Activated naive CD4-positive, alpha-beta T cell (primary cell): ENCODE measurements at places on chromosomes 12 and 14.

GRCh38 chr12:111444314-111444924 is 38.7 kb downstream of the SH2B3 start:
- no peak for DNase-seq

GRCh38 chr14:101459551-101459900 is 101.8 kb upstream of the DIO3 start:
- no peak for DNase-seq

GRCh38 chr12:40688085-40688725 is 4.0 kb upstream of the CNTN1 start:
- DNase-seq, result no peak

DNA sequence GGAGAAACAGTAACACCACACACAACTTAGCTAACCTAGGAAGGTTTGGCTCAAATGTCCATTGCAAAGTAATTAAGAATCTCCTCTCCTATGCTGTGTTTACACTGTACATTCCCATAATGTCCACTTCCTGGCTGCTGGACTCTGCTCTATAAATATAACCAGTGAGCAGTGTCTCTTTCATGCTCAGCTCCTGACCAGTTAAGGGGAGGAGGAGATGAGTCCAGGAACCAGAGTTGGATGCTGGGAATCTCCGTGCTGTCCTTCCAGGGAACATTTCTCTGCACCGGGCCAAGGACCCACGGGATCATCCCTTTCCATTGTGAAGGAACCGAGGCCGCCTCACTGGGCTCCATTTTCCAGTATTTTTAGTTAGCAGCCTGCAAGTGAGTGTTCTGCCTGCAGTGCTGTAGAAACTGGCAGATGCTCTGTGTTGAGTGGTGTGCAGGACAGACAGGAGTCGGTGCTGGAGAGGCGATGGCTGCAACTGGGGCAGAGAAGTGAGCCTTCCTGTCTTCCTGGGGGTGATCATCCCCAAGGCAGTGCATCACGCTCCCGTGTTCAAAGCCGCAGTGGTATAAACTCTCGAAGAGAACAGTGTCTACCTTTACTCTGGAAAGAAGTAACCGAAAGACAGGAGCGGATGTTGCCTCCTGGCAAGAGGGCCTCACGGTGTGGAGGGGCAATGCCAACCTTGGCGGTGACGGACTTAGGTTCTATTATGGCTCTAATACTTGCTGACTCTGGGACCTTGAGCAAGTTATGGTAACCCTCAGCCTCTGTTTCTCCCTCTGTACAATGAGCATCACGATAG is 195.5 kb downstream of the CACNA1C start:
- DNase-seq, result no peak

- no peak for DNase-seq
These were observed 52.2 kb downstream of the ST8SIA1 start for GRCh38 chr12:22282283-22282682.

GRCh38 chr12:85405781-85406522 is 125.9 kb downstream of the ALX1 start:
- DNase-seq, result no peak

DNA sequence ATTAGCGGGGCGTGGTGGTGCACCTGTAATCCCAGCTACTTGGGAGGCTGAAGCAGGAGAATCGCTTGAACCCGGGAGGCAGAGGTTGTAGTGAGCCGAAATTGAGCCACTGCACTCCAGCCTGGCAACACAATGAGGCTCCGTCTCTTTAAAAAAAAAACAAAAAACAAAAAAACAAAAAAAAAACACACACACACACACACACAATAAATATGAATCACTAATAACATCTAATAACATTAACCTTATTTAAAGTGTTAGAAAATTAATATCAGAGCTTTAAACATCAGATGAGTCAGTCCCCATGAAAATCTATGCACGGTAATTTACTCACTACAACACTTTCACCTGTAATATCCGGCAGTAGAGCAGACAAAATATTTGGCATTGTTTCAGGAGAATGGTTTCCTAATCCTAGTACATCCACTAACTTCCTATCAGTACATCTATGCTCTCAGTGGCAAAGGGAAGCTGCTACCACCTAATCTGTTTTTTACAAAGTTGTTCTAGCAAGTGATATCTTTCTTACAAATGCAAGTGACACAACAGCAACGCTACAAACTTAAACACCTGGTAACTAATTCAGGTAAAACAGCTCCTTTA is 36.2 kb downstream of the MED13L start:
- no peak for DNase-seq

DNA sequence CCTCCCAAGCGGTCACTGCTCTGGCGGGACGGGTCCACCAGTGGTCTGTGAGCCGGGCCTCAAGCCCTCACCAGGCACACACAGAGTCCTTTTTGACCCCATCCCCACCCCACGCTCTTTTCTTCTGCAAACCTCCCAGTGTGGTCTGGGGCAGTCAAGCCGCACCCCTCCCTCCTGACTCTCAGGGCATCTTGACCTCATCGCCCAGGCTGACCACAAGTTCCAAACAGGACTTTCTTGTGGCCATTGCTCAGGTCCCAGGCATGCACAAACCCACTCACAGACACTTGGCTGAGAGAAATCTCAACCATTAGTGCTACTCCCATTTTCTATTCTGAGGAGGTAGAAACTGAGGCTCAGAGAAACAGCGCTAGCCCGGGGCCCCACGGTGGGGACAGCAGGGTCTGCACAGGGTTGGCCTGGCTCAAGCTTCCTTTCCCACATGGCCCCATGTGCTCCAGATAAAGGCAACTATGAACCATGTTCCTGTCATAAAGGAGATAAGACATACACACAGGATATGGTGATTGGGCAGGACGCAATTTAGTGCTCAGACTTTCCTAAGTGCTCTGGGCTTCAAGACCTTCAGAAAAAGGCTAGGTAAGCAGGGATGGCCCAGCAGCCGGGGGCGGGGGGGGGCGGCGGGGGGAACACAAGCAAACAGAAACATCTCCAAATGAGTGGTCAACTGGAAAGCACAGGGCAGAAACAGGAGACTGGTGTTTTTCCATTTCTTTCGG is 69.6 kb downstream of the ITPK1 start:
- DNase-seq, result no peak

DNA sequence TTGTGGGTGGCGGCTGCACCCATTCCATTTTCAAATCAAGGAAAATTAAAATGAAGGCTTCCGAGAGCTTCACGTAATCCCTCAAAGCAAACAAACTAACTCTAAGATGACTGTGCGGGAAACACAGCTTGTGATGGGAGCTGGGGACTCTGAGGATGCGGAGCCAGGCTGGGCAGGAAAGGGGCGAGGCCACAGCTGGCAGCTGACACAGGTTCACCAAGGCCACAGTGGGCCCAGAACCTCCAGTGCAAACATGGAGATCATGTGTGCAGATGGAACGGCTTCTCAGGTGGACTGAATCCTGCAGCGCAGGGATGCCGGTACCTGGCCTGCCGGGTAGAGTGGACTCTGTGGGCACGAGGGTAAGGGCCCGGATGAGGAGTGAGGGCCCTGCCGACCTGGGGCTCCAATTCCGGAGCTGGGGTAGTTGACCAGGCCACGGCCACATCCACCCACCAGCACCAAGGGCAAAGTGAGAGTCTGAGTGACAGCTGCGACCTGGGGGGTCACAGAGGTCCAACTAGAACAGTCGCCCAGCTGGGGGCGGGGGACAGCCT is 19.2 kb upstream of the BTBD6 start:
- DNase-seq, result no peak

- DNase-seq, result no peak
These were observed 203.5 kb upstream of the G2E3 start for GRCh38 chr14:30355431-30355913.

DNA sequence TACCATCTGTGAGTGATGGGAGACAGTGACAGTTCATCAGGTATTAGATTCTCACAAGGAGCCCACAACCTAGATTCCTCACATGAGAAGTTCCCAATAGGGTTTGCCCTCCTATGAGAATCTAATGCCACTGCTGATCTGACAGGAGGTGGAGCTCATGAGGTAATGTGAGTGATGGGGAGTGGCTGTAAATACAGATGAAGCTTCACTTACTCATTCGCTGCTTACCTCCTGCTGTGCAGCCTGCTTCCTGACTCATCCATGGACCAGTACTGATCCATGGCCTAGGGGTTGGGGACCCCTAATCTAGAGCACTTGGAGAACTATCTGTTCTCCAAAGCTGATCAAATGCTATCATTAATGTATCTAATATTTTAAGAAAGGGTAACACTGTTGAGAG is 17.7 kb downstream of the CLEC2D start:
- DNase-seq, result no peak

GRCh38 chr12:106138633-106139421 is at the start of gene NUAK1:
NUAK1 (minus strand) TSS chr12:106138954; CDS start chr12:106138653, 301 bp downstream.
- no peak for DNase-seq

GRCh38 chr12:64889434-64890216 is 65.2 kb downstream of the TBC1D30 start:
- DNase-seq, result no peak

DNA sequence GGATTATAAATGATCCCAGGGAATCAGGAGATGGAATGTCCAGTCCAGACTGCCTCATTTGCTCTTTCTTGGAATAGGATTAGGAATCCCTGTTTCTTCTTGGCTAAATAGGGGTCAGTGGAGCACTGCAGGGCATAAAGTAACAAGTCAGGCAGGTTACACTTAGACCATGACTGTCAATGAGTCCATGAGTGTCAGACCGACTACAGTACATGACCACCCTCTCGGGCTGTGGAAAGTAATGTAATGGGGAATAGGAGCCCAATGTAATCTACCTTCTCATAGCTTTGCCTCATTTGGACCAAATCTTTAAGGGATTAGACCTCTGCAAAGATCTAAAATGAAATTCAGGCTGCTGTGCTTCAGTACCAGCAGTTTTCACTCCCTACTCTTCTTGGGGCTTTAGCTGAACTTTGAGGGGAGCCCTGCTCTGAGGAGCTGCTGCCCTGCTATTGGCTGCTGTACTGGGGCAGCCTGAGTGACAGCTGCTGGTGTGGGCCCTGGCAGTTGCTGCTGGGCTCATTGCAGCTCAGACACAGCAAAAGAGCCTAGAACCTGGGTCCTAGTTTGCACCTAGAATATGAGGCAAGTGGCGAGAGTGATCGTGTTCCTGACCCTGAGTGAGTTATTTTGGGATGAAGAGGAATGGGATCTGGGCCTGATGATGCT is 62.2 kb upstream of the OR4E1 start:
- DNase-seq, result no peak

DNA sequence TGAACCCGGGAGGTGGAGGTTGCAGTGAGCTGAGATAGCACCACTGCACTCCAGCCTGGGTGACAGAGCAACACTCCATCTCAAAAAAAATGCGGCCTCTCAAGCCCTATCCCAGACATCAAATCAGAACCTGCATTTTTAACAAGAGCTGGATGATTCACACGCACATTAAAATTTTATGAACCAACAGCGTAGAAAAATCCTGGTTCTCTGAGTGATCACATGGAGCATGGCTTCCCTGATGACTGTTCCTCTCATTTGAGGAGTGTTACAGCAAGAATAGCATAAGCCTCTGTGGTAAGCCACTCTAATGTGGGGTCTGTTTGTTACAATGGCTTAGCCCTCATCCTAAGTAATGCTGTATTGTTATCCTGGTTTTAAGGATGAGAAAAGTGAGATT is 163.6 kb downstream of the BRMS1L start:
- no peak for DNase-seq

DNA sequence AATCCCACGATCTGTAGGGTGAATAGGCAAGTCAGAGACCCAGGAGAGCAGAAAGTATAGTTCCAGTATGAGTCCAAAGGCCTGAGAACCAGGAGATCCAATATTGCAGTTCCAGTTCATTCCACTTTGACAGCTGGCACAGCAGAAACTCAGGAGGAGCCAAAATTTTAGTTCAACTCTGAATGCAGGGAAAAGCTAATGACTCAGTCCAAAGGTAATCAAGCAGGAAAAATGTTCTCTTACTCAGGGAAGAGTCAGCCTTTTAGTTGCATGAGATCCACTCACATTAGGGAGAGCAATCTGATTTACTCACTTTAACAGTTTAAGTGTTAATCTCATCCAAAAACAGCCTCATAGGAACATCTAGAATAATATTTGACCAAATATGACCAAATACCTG is 130.2 kb upstream of the LRFN5 start:
- DNase-seq, result no peak

GRCh38 chr14:21486640-21487087 is 9.7 kb downstream of the TOX4 start:
- DNase-seq, result no peak

DNA sequence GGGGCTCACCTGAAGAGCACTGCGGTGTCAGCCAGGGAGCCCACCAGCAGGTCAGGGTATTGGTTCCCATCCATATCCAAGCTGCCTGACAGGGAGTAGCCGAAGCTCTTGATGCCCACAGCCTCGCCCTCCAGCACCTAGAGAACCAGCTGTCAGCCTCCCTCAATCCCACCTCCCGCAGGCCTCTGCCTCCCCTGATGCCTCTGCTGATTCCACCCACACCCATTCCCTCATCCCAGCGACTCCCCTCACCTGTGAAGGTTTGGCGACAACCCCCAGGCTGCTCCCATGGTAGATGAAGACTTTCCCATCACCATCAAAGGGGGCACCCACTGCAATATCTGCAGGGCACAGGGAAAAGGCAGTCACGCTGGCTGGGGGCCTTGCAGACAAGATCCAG is 10.0 kb downstream of the ITGA7 start:
- DNase-seq, result no peak

DNA sequence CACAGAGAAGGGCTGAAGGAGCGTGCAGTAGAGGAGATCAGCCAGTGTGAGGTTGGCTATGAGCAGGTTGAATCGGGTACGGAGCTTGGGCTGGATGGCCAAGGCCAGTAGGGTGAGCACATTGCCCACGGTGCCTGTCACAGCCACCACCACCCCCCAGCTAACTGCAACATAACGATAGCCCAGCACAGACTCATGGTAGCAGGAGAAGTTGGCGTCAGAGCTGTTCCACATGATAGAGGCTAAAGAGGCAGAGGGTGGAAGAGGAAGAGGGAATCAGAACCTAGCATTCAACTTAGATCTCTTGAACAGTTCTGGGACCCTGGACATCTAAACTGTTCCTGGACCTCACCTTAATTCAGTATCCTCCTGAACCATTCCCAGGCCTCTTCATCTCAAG is 668 bp downstream of the GPR84 start:
- no peak for DNase-seq

GRCh38 chr14:29222671-29223268 is 456.2 kb downstream of the FOXG1 start:
- no peak for DNase-seq

DNA sequence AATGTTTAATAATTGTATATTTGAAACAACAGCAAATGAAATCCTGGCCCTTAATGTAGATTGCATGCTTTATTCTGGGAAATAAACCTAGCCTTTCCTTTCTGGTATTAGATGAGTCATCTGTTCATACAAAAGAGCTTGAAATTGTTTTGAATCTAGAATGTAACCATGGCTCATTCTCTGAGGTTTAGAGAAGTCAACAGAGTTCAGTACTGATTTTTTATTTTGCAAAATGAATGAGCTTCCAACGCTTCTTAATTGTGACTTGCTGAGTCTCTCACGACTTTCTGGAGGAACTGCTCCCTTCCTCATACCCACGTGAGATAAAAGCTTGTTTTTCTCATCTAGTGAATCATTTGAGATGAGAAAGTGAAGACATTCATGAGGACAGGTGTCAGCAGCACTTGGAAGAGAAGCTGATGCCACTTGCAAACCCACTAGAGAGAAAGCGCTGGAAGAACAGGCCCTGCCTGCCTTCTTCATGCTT is 509.6 kb downstream of the VRK1 start:
- no peak for DNase-seq
